ENCODE measurements at places on chromosomes 12 and 14. TPM values are rescaled to one million over a fixed set of nuclear protein-coding genes. Genes with fewer than 3 reads are reported as not detected.

Gene SLC7A7
- total RNA-seq, result 0.58 TPM

Gene ZBTB25
- 42.8 TPM for total RNA-seq

GRCh38 chr12:56081393-56082347, 1.7 kb downstream of the ERBB3 start:
- peaks cover 30% of the 10 kb centered on the region for H3K27me3 ChIP-seq
- DNase-seq, result no peak
- H3K27ac ChIP-seq, result no peak overlapping the region
- no peaks in the 10 kb centered on the region for H3K36me3 ChIP-seq
- peaks cover 16% of the 10 kb centered on the region for H3K4me1 ChIP-seq

- no peak for DNase-seq
- peaks cover 8% of the 10 kb centered on the region for H3K27me3 ChIP-seq
- no peaks in the 10 kb centered on the region for H3K4me1 ChIP-seq
- no peak overlapping the region for H3K27ac ChIP-seq
These were observed 32.7 kb upstream of the USP44 start for GRCh38 chr12:95583933-95584332.

DNA sequence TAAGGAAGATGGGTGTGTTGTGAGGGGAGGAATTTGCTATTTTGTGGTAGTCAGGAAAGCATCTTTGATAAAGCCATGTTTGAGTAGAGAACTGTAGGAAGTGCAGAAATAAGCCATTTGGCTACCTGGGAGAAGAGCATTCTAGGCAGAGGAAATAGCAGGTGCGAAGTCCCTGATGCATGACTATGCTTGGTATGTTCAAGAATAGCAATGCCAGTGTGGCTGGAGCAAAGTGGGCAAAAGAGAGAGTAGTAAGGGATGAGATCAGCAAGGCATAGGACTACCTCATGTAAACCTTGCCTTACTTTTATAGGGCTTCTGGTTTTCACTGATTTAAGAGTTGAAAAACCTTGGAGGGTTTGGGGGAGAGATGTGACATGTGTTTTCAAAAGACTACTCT, 365.5 kb upstream of the GARIN6 start:
- H3K4me1 ChIP-seq, result no peaks in the 10 kb centered on the region
- H3K4me3 ChIP-seq, result no peak overlapping the region
- no peak for DNase-seq
- H3K27ac ChIP-seq, result no peak overlapping the region

GRCh38 chr12:38144601-38145436, 171.8 kb upstream of the ALG10B start:
- no peaks in the 10 kb centered on the region for H3K36me3 ChIP-seq
- H3K27me3 ChIP-seq, result no peaks in the 10 kb centered on the region
- DNase-seq, result no peak
- H3K27ac ChIP-seq, result no peak overlapping the region
- H3K4me1 ChIP-seq, result peaks cover 2% of the 10 kb centered on the region

All from activated CD8-positive, alpha-beta memory T cell treated with anti-CD3 and anti-CD28 coated beads, Interleukin-2, amount 10 ng/mL, durations not matched to agents 7 days and 5 days (primary cell).